Activated CD4-positive, alpha-beta T cell treated with anti-CD3 and anti-CD28 coated beads, Interleukin-2, amount 50 U/mL, for 1 hour (primary cell): ENCODE measurements at places on chromosomes 1 and 21.

DNA sequence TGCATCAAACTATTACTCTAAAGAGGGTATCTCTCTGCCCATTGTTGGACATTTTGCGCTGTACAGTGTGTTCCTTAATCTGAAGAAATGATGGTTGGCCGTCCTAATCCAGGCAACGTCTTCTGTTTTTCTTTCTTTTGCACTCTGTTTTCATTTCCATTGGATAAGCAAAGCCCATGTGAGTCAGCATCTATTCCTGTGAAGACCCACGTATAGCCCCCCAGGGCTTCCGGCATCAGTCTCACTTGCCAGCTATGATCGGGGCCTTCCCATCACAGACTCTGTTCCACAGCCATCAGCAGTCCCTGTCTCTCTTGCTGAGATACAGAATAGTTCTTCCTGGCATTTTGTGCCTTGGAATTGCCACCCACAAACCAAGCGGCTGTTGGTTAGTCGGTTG, 29.2 kb upstream of the BRDT start:
- no peak for DNase-seq

- no peak for DNase-seq
These were observed at the start of gene HDGF for GRCh38 chr1:156751451-156751756. HDGF (minus strand) TSS chr1:156751675; CDS start chr1:156751429, 246 bp downstream.

- peak; percentile 69 for DNase-seq
These were observed 1.6 kb downstream of the SPEN start for GRCh38 chr1:15848929-15849774.

DNA sequence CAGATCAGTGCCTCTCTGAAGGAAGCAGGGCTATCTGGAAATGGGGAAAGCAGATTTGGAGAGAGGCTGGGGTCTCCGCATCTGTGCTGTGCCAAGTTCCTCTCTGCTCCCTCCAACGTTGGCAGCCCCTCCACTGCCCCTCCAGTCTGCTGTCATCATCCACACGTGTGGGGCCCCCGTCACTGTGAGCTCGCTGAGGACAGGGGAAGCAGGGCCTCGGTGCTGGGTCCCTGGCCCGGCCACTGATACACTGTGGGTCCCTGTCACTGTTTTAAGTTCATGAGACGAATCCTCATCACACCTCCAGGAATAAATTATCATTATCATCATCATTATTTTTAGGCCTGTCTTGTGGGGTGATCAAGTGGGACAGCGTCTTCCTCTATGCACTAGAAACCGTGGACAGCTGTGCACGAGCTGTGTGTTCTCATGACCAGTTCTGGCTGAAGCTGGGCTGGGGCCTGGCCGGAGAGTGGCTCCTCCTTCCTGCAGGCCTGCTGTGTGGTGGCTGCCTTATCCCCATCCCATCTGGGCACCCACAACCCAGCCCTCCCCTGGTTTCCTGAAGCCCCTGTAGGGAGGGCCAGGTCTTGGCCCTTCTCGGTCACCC, 52.2 kb downstream of the DMRTB1 start:
- DNase-seq: no peak

- DNase-seq: no peak
These were observed 749 bp upstream of the EFHD2 start for GRCh38 chr1:15408890-15409387.

- DNase-seq: no peak
These were observed 96.0 kb upstream of the GNG4 start for GRCh38 chr1:235745503-235746136.

- no peak for DNase-seq
These were observed 238.5 kb upstream of the CSF3R start for GRCh38 chr1:36721261-36721660.

GRCh38 chr1:225250432-225250831, 177.4 kb downstream of the LBR start:
- no peak for DNase-seq

- peak; percentile 8 for DNase-seq
These were observed 13.6 kb downstream of the PCNX2 start for GRCh38 chr1:233281711-233282581.

GRCh38 chr1:216750031-216750627, 26.9 kb upstream of the ESRRG start:
- no peak for DNase-seq

DNA sequence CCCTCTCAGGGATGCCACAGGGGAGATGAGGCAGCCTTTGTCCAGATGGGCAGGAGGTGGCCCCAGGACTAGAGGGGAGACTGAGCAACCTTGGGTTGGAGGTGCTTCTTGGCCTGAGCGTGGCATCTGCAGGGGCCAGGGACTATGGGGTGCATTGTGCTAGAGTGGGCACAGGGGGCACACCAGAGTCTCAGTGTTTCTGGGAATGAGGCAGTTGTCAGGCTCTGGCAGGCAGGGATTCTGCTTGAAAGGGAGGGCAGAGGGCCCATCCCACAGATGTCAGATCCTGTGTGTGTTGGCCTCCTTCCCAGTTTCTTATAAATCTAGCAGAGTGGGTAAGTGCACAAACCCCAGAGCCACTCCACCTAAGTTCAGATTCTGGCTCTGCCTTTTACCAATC, 13.7 kb downstream of the LGR6 start:
- no peak for DNase-seq
